ENCODE measurements at places on chromosomes 16 and 17.

GRCh38 chr17:74865504-74866197 is 6.0 kb upstream of the GRIN2C start:
- DNase-seq = no peak

DNA sequence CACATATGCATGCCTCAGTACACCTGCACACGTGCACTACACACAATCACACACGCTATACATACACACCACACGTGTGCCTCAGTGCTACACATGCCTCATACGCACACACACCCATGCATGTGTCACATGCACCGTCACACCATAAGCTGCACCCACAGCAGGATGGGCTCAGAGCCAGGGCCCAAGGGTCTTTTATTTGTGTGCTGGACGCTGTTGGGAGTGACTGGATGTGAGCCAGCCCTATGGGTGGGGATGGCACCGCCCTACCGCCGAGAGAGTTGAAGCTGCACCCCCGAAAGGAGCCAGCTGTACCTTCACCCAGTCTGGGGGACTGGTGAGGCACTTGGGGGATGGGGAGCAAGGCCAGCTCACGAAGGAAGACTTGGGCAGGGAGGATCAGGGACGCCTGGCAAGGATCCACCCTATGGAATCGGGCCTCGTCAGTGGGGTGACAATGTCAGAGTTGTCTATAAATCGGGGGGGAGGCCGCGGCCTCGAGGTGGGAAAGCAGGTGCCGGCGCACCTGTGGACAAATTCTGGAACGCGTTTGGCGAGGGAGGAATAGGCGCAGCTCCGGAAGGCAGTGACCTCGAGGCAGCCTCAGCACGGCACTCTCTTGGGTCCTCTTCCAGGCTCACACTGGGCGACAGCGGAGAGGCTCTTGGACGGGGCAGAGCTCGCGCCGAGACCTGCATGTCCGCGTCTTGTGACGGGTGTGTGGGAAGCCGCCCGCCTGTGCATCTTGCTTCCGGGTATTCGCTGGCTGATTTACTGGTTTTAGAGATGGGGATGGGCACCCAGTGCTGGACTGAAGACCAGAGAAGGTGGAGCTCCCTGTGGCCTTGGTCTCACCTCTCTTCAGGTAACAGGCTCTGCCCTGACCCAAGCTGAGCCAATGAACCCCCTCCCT is 7.3 kb downstream of the RGS11 start:
- no peak for DNase-seq

DNA sequence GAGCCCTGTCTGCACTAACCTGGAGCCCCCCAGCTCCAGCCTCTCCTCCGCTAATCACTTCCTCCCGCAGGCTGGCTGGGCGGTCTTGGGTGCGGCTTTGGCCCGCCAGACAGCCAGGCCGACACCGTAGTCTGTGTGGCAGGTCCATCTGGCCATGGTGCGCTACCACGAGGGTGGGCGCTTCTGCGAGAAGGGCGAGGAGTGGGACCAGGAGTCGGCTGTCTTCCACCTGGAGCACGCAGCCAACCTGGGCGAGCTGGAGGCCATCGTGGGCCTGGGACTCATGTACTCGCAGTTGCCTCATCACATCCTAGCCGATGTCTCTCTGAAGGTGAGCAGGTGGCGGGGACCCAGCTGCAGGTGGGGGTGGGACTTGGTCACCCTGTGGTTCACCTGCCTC is 30.7 kb upstream of the POLR3E start:
- DNase-seq = no peak

GRCh38 chr17:74690409-74690825 is 22.3 kb downstream of the CD300LF start:
- DNase-seq = peak; percentile 95

DNA sequence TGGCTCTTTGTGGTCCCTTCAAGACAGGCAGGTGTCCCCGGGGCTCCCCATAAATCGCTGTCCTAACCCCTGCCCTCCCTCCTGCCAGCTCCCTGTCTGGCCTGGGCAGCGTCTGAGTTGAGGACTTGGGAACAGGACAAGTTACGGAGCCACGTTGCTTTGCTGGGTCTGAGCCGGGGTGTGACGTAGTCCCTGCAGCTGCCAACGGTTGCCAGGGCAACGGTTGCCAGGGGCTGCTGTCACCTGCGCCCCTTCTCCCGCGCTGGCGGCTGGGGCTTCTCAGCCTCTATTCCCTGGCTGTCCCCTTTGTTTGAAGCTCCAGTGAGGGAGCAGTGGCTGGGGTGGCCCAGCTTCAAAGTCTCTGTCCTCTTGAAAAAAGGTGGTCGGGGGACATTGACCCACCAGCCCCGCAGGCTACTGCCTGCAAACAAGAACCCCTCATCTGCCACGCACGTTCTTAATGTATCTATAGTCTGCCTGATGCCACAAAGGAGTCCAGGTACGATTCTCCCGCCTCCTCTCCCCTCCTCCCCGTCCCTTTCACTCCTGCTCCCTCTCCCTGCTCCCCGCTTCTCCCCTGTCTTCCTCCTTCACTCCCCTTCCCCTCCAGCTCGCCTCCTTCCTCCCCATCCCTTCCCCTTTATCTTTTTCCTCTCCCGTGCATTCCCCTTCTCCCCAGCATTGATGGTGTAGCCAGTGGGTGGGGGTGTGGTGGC is 10.9 kb downstream of the ADGRG1 start:
- no peak for DNase-seq

GRCh38 chr17:13321951-13322701 is 279.6 kb downstream of the HS3ST3A1 start:
- DNase-seq = no peak

GRCh38 chr17:79949656-79950209 is 85.9 kb downstream of the TBC1D16 start:
- no peak for DNase-seq

GRCh38 chr17:6241996-6242395 is 171.8 kb downstream of the WSCD1 start:
- DNase-seq = no peak

- no peak for DNase-seq
These were observed 29.2 kb upstream of the PHB1 start for GRCh38 chr17:49443862-49444261.

- DNase-seq = no peak
These were observed 473.9 kb downstream of the XYLT1 start for GRCh38 chr16:16996827-16997226.

GRCh38 chr17:68792042-68792685 is 163.0 kb downstream of the ABCA8 start:
- DNase-seq = peak; percentile 23

GRCh38 chr17:59160157-59161025 is 4.8 kb downstream of the PRR11 start:
- peak; percentile 37 for DNase-seq

- DNase-seq = no peak
These were observed 1.4 kb downstream of the CYB5D2 start for GRCh38 chr17:4144422-4144747.

GRCh38 chr17:7060165-7060891 is 16.4 kb upstream of the SLC16A11 start:
- peak; percentile 25 for DNase-seq

DNA sequence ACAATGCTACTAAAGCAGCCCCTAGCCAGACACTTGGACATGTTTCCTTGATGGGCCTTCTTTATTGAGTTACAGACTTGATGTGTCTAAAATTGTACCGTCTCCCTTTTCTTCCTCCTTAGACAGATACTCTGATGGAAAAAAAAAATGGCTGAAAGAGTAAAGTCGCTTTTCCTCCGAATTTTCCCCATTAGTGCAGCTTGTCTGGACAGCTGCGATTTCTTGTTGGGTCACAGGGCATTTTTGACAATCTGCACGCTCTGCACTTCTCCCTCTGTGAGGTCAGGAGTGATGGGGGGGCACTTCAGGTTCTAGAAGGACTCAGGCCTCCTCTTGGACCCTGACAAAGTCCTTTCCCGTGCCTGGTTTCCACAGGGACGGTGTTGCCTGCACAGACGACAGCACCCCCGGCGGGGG is 968 bp upstream of the PRKAR1A start:
- peak; percentile 10 for DNase-seq
